ENCODE measurements at places on chromosomes 6 and 20.

- no peak for DNase-seq
Observed at GRCh38 chr6:33790910-33791309, 2.0 kb upstream of the LEMD2 start.

- DNase-seq = no peak
Observed at GRCh38 chr20:24977797-24978196, 14.8 kb downstream of the APMAP start.

DNA sequence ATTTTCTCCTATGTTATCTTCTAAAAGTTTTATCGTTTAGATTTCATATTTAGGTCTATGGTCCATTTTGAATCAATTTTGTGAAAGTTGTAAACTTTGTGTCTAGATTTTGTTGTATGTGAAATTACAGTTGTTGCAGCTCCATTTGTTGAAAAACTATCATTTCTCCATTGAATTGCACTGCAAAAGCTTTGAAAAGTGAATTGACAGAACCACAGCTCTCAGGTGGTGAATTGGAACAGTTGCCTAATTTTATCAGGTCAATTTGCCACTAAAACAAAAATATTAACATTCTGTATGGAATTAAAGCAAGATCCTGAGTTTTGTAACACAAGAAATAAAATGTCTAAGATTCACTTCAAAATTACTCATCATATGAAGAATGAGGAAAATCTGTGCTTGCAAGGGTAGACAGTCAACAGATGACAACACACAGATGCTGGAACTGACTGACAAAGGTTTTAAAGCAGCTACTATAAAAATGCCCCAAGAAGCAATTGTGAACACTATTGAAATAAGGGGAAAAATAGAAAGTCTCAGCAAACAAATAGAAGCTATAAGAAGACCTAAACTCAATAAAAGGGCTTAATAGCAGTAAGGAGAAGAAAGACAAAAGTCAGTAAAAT, 346.7 kb downstream of the PAX1 start:
- no peak for DNase-seq

DNA sequence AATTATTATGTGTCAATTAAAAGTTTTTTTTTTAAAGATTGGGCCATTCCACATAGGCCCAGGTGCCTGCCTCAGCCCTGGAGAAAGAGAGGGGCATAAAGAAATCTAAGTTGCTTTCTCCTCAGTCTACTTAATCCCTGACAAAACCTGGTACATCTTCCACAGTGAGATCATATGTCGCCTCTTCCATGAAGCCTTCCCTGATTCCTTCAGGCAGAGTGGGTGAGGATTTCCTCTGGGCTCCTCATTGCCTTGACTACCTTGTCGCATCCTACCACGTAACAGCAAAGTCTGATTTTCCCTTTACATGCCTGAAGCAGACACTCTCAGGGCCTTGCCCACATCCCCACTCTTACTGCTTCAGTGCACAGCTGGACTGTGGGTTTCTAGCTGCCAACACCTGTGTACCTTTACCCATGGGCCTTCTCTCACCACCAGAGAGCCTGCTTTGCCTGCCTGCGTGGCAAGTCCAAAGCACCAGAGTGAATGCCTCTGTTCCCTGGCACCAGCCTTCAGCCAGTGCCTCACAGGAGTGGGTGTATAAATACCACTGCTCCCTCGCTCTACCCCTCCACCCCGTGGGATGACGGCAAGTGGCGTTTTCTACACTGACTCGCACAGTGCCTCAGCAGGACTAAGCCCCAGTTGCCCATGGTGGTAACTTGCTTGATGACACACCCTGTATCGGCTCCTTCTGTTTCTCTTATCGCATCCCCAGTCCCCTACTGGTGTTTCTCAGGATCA, 68.0 kb downstream of the EYA2 start:
- no peak for DNase-seq

DNA sequence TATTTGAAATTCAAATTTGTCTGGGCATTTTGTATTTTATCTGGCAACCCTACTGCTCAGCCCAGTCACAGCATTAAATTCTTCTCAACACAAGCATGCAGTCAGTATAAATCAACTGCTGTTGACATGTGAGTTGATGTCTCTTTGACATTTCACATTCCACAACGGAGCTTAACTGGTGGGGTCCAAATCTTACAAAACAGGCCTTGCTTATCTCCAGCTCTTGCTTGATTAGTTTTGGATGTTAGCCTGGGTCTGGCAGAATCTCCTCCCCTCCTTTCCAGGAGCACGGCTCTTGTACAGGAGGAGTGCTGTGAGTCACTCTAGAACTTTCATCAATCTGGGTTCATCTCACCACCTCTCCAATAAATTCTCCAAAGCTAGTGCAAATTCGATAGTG, 80.8 kb upstream of the PHACTR1 start:
- DNase-seq = no peak

GRCh38 chr6:158286413-158286812, 25.9 kb upstream of the TULP4 start:
- DNase-seq = no peak

GRCh38 chr6:34142061-34142998, 3.6 kb downstream of the GRM4 start:
- no peak for DNase-seq

- no peak for DNase-seq
Observed at GRCh38 chr6:108142240-108142639, 23.6 kb upstream of the NR2E1 start.

GRCh38 chr6:28226460-28226859, 1.4 kb downstream of the ZSCAN9 start:
- no peak for DNase-seq

DNA sequence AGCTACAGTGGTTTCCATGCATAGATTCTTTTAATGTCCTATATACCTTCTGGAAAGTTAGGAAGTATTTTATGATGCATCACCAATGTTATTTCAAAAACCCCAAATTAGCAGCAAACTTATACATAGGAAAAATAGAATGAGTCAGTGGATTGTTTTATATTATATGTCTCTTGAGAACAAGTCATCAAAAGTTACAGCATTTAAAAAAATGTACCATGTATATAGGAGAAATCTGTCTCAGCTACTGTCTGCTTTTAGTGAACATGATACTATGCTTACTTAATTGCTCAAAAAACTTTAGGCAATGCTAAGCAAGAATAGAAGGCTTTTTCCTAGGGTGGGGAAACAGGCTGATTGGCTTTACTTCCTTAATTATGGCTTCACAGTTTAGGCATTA, 365.3 kb downstream of the SAMD5 start:
- no peak for DNase-seq

DNA sequence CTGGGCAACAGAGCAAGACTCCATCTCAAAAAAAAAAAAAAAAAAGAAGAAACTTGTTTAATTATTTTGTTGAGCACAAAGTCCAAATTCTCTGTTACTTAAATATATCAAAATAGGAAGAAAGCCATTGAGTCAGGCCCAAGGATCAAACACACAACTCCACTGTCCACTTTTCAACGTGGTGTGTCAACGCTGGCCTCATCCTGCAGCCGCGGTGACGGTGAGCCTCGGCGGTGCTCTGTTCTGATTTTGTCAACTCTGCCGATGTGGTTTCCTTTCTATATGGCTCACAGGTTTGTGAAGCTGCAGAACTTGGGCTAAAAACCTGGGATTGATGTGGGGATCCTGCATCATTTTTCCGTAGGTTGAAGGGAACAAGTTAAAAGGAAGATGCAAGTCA, 3.2 kb upstream of the SMOC2 start:
- no peak for DNase-seq

- no peak for DNase-seq
Observed at GRCh38 chr20:37358366-37359150, 12.6 kb downstream of the SRC start.

GRCh38 chr6:30227242-30227722, 14.1 kb upstream of the TRIM26 start:
- no peak for DNase-seq

- no peak for DNase-seq
Observed at GRCh38 chr6:111091987-111092386, 4.7 kb downstream of the SLC16A10 start.

DNA sequence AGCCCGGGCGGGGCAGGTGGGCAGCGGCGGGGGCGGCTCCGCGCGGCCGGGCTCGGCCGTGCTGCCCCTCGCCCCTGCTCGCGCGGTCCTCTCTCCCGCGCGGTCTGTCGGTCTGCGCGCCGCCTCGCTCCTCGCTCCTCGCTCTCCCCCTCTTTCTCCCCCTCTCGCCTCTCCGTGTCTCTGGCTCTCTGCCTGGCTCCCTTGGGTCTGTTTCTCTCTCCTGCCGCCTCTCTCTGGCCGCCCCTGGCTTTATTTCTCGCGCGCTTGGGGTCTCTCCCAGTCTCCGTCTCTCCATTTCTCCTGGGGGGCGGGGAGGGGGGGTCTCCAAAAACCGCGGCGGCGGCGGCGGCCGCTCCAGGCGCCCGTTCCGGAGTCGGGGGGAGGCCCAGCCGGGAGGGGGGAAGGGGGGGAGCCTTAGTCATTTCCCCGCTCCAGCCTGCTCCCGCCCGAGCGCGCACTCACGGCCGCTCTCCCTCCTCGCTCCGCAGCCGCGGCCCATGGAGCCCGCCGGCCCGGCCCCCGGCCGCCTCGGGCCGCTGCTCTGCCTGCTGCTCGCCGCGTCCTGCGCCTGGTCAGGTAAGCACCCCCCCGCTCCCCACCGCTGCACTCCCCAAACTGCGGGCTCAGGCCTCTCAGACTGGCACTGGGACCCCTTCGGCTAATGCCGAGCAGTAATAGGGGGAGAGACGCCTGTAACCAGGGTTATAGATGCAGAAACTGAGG, at the start of gene SIRPA:
Gene SIRPA, plus strand, starts transcription at position 457 of the 723 bp plus-strand sequence. Its CDS starts 41 bp downstream, at position 498.
- peak; percentile 64 for DNase-seq

- no peak for DNase-seq
Observed at GRCh38 chr6:94622783-94623182, 954.6 kb upstream of the MANEA start.

- DNase-seq = peak; percentile 46
Observed at GRCh38 chr6:166005944-166006899, 161.4 kb downstream of the TBXT start.

DNA sequence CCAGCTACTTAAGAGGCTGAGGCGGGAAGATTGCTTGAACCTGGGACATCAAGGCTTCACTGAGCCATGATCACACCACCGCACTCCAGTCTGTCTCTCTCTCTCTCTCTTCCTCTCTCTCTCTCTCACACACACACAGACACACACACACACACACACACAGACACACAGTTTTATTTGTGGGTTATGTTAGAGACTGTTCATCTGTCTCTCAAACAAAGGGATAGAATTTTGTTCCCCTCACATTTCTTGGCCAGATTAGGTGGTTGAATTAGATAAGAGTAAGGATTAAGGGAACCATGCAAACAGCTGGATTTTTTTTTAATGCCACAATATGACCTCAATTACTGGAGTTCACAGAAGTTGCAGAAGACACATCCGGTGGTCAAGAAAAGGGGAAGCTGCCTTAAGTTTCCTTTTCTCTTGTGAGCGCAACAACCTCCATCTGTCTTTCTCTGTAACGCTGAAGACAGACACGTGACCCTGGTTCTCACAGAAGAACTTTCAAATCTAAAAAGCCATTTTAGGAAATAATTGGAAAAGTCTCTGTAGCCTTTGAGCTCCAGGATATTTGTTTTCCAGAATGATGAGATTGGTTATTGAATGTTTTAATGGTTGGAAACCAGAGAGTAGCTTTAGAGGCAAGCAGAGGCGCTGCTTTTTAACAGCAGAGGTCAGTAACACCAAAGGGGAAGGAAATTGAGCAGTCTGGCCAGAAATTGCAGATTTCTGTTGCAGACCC, 32.9 kb upstream of the LGSN start:
- no peak for DNase-seq

- no peak for DNase-seq
Observed at GRCh38 chr20:8388707-8389106, 256.6 kb downstream of the PLCB1 start.

- no peak for DNase-seq
Observed at GRCh38 chr6:11018225-11018624, 25.9 kb downstream of the ELOVL2 start.

DNA sequence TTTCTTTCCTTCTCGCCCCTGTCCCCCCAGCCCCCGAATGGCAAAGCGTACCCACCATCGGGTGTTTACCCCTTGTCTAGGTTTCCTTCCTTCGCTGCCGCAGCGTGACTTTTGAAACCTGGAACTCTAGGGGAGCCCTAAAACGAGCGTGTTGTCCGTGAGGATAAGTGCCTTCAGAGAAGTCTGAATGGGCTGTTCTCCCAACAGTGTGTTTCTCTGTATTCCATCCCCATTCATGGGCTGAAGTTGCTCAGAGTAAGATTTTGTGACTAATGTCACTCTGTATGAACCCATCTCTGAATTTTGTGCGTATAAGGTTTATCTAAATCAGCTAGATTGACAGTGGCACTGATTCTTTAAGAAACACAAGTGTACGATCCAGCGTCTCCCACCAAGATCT, 949 bp downstream of the MACROD2 start:
- no peak for DNase-seq

- DNase-seq = no peak
Observed at GRCh38 chr6:170006900-170007467, 255.6 kb downstream of the ERMARD start.

DNA sequence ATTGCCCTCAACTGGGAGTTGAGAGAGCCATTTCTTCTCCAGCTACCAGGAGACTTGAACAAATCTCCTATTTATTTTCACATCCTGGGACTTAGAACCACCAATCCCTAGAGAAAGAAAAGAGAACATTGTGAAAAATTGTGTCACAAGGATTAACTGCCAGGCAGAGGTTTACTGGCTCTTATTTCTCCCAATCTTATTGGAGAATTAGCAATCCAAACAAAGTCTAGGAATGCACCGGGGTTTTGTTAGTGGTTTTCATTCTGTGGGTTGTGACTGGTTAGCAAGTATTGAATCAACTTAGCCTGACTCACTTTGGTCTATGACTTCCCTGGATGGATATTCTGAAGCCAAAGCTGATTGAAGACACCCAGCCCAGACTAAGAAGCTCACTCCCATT, 21.2 kb upstream of the ENPP5 start:
- no peak for DNase-seq

DNA sequence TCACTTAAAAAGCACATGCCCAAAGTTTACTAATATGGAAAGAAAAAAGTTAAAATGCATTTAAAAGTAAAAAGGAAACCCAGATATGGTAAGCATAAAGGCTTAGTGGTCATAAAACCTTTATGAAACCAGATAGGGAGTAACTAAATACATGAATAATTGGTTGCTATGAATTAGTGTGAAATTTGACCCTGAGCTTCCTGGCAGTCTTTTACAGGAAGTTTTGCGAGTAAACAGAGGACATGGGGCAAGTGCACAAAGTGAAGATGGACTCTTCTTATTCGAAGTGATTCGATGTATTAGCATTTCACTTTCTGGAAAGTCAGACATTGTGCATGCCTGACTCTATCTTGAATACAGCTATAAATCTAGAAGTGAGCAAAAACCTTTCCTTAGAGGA, 90.9 kb upstream of the MLIP start:
- no peak for DNase-seq

- no peak for DNase-seq
Observed at GRCh38 chr6:113365191-113365590, 492.0 kb upstream of the MARCKS start.

- DNase-seq = no peak
Observed at GRCh38 chr6:31697555-31697954, 5.6 kb downstream of the ABHD16A start.

- DNase-seq = no peak
Observed at GRCh38 chr6:36050305-36050704, 22.7 kb downstream of the MAPK14 start.
